Articular chondrocyte of knee joint (primary cell): ENCODE measurements at places on chromosomes 2 and 18. TPM values are rescaled to one million over a fixed set of nuclear protein-coding genes. Genes with fewer than 3 reads are reported as not detected.

The EEF1B2 gene
- total RNA-seq, result 572 and 731 TPM in 2 replicates

The PTH2R gene
- total RNA-seq, result 0.11 and 0.13 TPM in 2 replicates

The DCDC2C gene
- total RNA-seq, result not detected in 2 replicates

The FLACC1 gene
- total RNA-seq, result 2.5 and 2.9 TPM in 2 replicates

The NT5DC4 gene
- total RNA-seq, result not detected in 2 replicates

The AMER3 gene
- total RNA-seq, result not detected in 2 replicates

The SLC16A14 gene
- 1.6 and 2.3 TPM in 2 replicates for total RNA-seq

The CHRNG gene
- total RNA-seq, result not detected in 2 replicates

The ALLC gene
- not detected in 2 replicates for total RNA-seq

The ADD2 gene
- total RNA-seq, result under 0.01 TPM in 2 replicates

The NAT8 gene
- total RNA-seq, result not detected in 2 replicates

The TBR1 gene
- total RNA-seq, result under 0.01 and 0.11 TPM in 2 replicates

The TUBB8B gene
- total RNA-seq, result not detected in 2 replicates

The LIMS2 gene
- 7.4 and 8.9 TPM in 2 replicates for total RNA-seq

The ABHD3 gene
- 6.2 and 6.4 TPM in 2 replicates for total RNA-seq

The OSBPL1A gene
- 46.6 and 52.9 TPM in 2 replicates for total RNA-seq

The KATNAL2 gene
- total RNA-seq, result 5.9 and 10.2 TPM in 2 replicates

The ASAP2 gene
- 66.1 and 69.8 TPM in 2 replicates for total RNA-seq

The SIX3 gene
- total RNA-seq, result not detected in 2 replicates

The RPIA gene
- 5.5 and 5.8 TPM in 2 replicates for total RNA-seq

The VWC2L gene
- not detected in 2 replicates for total RNA-seq

The GCA gene
- 6.4 and 9.2 TPM in 2 replicates for total RNA-seq

The MSGN1 gene
- not detected in 2 replicates for total RNA-seq

The WNT10A gene
- total RNA-seq, result not detected in 2 replicates

The PROC gene
- 0.11 TPM in 1 of 2 replicates, not detected in the other for total RNA-seq

The KLHL14 gene
- not detected in 2 replicates for total RNA-seq

The CNGA3 gene
- total RNA-seq, result 0.43 TPM in 1 of 2 replicates, not detected in the other

The STK17B gene
- 130 and 253 TPM in 2 replicates for total RNA-seq

The CD302 gene
- 24.0 and 28.5 TPM in 2 replicates for total RNA-seq

The IRS1 gene
- 31.0 and 33.8 TPM in 2 replicates for total RNA-seq

The HOXD9 gene
- 2.9 and 4.3 TPM in 2 replicates for total RNA-seq

The GAREM2 gene
- 2.7 TPM in 2 replicates for total RNA-seq

The DSG1 gene
- total RNA-seq, result not detected in 2 replicates

The IWS1 gene
- total RNA-seq, result 39.1 and 40.0 TPM in 2 replicates

The DLX1 gene
- not detected in 2 replicates for total RNA-seq

The KIAA2012 gene
- total RNA-seq, result under 0.01 TPM in 1 of 2 replicates, not detected in the other

The PID1 gene
- 9.1 and 15.4 TPM in 2 replicates for total RNA-seq

The STON1 gene
- 26.8 and 32.1 TPM in 2 replicates for total RNA-seq

The GALNT14 gene
- total RNA-seq, result 0.13 and 0.86 TPM in 2 replicates

The DLGAP1 gene
- 14.4 and 17.4 TPM in 2 replicates for total RNA-seq

The OSBPL6 gene
- total RNA-seq, result 3.7 and 5.4 TPM in 2 replicates

The SAG gene
- total RNA-seq, result not detected in 2 replicates

The VSNL1 gene
- 0.11 and 0.13 TPM in 2 replicates for total RNA-seq

The CDH7 gene
- total RNA-seq, result not detected in 2 replicates

The MAP3K19 gene
- total RNA-seq, result not detected in 2 replicates

The CPLX4 gene
- total RNA-seq, result not detected in 2 replicates

The MMADHC gene
- 186 and 197 TPM in 2 replicates for total RNA-seq

The ZNF519 gene
- total RNA-seq, result 7.7 and 8.5 TPM in 2 replicates

The LOXHD1 gene
- total RNA-seq, result not detected in 2 replicates

The CREG2 gene
- total RNA-seq, result under 0.01 and 0.22 TPM in 2 replicates

The FOXD4L1 gene
- 0.11 and 0.26 TPM in 2 replicates for total RNA-seq

The STPG4 gene
- total RNA-seq, result 0.32 and 0.52 TPM in 2 replicates
